ENCODE measurements at places on chromosomes 6 and 20.

- DNase-seq: no peak
Observed at GRCh38 chr6:130865793-130866192, 38.6 kb downstream of the SMLR1 start.

DNA sequence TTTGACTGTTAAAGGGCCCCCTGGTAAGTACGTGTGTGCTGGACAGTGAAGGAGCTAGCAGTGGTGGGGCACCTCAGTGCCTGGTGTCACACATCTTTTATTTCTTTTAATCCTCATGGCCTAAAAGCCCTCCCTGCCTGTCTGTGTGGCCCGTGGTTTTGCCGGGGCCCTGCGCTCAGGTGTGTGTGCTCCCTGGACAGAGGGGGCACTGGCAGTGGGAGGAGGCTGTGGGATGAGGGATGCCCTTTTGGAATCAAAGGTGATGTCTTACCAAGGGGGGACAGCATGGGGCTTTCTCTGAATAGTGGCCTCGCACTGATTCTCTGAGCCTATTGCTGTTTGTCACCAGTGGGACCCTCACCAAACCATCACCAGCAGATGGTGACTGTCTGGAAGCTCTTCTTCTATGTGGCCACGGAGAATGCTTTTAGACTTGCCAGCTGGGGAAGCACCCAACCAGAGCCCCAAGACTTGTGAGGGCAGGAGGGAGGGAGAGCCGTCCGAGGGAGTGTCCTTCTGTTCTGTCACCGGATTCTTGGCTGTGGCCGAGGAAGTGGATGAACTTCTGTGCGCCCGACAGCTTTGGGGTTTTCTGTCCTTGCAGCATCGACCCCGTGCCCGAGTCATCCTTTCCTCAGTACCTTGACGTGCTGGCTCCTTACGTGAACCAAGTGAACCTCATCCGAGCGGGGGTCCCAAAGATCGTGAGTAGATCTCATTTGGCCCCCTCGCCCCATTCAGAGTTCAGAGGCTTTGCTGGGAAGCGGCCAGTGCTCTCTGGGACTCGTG lies 18.1 kb downstream of the PNLDC1 start:
- no peak for DNase-seq

- no peak for DNase-seq
Observed at GRCh38 chr20:62782893-62783278, 13.4 kb upstream of the MRGBP start.

DNA sequence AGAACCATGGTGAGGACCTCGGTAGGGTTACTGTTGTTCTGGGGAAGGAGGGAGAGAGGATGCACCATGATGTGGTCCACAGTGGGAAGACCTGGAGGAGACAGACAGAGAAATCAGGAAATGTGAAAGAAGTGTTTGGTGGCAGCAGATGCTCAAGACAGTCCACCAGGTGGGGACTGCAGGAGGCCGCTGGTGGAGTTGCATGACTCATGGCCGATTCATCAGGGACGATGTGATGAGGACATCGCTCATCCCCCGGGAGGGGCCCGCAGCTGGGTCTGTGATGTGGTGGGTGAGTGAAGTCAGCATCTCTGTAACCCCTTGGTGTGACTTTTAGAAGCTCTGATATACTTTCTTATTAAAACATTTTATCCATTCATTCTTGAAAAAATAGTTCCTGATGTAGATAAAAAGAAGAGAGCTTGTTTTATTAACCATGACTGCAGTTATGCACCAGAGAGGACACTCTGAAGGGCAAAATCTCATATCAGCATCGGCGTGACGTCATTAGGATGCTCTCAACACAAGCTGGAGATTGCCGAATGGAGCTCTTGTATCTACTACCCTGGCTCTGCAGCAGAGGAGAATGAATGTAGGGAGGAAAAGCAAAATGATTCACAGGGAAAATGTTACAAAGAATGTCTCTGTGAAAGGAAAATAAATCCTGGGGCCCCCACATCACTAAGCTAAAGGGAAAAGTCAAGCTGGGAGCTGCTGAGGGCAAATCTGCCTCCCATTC lies 71.2 kb downstream of the RAMACL start:
- no peak for DNase-seq

DNA sequence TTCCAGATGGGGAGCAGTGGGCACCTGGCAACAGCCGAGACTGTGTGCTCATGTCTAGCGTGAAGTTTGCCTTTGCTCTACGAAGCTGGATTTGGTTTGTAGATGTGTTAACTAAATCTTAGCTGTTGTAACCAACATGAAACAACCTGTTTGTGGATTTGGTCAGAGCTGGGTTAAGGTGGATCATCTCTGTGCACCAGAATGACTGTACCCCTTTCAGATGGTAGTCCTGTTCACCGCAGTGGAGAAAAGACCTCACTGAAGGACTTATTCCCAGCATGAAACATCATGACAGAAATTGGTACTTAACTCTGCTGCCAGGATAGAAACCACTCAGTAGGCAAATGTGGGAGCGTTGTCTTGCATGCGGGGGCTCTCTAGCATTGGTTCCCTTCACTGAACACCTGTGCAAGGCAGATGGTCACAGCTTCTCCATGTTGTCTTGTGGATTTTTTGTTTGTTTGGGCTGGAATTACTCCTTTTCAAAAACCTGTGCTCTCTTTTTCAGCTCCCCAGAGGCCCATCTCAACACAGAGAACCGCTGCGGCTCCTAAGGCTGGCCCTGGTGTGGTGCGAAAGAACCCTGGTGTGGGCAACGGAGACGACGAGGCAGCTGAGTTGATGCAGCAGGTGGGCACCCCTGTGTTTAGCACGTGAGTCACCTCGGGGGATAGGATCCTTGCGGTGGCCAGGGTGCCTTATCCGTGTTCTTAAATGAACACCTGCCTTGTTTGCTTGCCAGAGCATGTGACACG lies 19.3 kb upstream of the EFCAB8 start:
- DNase-seq: no peak

DNA sequence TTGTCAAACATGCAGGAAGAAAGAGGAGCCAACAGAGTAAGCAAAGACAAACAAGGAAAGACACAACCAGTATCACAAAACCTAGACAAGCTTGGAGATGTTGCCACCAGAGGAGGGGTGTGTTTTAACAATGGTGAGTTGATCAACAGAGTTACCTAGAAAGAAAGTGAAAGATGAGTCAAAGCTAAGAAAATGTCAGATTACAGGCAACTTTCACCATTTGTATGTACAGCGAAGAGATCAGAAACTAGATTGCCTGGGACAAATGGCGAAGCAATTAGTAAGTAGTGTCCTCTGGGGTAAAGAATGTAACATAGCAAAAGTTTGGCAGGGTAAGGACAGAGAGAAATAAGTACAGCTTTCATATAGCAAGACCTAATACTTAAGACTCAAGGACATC lies 51.6 kb upstream of the POU3F2 start:
- DNase-seq: no peak

DNA sequence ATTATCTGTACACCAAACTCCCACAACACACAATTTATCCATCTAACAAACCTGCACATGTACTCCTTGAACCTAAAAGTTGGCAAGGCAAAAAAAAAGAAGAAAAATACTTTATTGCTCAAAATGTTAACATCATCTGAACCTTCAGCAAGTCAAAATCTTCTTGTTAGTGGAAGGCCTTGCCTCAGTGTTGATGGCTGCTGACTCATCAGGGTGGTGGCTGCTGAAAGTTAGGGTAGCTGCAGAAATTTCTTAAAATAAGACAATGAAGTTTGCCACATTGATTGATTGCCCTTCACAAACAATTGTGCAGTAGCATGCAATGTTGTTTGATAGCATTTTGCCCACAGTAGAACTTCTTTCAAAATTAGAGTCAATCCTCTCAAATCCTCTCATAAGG lies 2.7 kb upstream of the WFDC11 start:
- DNase-seq: no peak

- DNase-seq: no peak
Observed at GRCh38 chr20:2822073-2822472, 5.9 kb downstream of the TMEM239 start.

GRCh38 chr6:89290401-89291155 lies 24.5 kb downstream of the GABRR2 start:
- DNase-seq: no peak

GRCh38 chr6:136766274-136766673 lies 26.0 kb downstream of the MAP3K5 start:
- DNase-seq: no peak

- peak; percentile 24 for DNase-seq
Observed at GRCh38 chr6:41748542-41748941, 1.3 kb upstream of the PGC start.

DNA sequence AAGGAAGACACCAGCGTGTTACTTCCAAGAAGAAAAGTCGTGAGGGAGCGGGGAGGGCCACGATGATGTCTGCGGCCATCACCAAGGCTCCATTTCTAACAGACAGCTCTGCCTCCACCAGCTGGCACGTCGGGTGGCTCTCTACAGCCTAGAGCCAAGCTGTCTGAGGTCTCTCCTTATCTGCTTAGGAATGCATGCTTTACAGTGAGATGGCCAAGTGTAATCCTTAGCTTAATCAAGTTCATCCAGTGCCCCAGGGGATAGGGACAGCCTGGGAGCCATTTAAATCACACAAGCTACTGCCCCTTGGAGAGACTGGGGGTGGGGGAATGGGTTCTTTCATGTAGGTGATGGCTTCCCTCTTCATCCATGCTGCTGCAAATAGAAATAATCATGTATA lies 213.8 kb upstream of the CST7 start:
- DNase-seq: no peak

DNA sequence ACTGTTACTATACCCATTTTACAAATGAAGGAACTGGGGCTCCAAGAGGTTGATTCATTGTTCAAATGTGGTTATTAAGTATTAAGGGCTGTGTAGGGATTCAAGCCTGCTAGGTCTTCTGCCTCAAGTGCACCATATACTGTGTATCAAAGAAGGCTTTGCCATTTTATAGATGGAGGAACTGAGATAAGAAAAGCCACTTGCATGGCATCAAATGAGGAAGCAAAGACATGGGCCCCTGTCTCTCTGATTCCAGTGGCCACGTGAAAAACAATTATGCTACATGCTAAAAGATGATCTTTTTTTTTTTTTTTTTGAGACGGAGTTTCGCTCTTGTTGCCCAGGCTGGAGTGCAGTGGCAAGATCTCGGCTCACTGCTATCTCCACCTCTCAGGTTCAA lies 67.0 kb downstream of the TMEM200A start:
- no peak for DNase-seq

GRCh38 chr6:36050947-36051710 lies 23.5 kb downstream of the MAPK14 start:
- DNase-seq: no peak

- DNase-seq: no peak
Observed at GRCh38 chr6:13491538-13491937, 4.1 kb upstream of the GFOD1 start.

GRCh38 chr6:132058975-132059374 lies 107.8 kb upstream of the CCN2 start:
- no peak for DNase-seq

GRCh38 chr6:11484441-11484840 lies 53.1 kb upstream of the TMEM170B start:
- no peak for DNase-seq

GRCh38 chr6:106124437-106125430 lies 38.6 kb downstream of the PRDM1 start:
- no peak for DNase-seq

- DNase-seq: peak; percentile 44
Observed at GRCh38 chr20:63312690-63313348, 19.8 kb downstream of the COL20A1 start.

- no peak for DNase-seq
Observed at GRCh38 chr6:136532030-136532429, 18.2 kb downstream of the MAP7 start.

- DNase-seq: no peak
Observed at GRCh38 chr20:5786930-5787795, 37.0 kb downstream of the SHLD1 start.

DNA sequence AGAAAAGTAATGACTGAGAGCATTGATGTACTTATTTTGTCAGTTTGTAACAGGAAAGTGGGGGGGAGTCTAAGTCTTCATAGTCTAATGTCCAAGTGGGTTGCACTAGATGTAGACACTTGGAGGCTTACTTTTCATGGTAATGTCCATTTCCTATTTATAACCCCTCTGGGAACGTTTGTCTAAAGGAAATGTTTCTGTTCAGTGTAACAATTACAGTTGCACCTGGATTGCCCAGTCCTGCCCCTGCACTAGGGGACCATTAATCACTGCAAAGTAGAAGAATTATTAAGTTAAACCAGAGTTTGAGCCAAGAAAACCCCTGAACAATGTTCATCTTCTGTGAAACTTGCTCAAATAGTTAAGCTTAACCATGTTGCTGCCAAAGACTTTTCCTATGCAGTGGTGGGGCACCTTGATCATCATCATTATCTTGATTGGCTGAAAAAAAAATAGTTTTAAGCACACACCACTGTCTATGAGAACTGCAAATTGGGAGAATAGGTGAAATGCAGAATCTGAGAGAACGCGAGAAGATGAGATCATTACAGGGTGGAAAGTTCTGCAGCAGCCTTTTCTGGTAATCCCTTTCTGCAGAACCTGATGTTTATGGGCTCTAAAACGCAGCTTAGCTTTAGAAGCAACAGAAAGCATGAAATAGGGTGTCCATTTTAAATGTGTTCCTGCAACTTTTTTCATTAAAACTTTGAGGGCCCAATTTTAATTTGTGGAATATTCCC lies 106.0 kb downstream of the ZNF217 start:
- DNase-seq: no peak

DNA sequence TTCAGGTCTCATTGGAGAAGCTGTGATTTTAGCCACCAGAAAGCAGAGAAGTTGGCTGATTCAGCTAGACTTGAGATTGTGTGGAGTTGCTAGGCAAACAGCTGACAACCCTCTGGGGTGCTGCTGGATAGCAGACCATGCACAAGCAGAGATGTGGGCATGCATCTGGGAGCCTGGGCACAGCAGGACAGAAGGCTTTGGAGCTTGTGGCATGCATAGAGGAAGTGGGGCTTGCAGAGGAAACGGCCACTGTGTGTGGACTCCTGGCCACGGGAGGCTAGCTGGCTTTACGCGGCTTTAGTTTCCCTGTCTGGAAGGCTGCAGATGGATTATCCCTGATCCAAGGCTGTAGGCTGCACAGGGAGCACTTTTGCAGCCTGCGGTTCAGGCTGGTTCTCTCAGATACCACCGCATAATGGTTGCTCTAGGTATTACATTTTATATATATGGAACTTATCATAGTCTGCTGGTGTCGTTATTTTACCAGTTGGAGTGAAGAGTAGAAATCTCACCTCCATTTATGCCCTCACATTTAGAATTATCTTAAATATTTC lies 10.4 kb downstream of the ZNF831 start:
- DNase-seq: no peak

DNA sequence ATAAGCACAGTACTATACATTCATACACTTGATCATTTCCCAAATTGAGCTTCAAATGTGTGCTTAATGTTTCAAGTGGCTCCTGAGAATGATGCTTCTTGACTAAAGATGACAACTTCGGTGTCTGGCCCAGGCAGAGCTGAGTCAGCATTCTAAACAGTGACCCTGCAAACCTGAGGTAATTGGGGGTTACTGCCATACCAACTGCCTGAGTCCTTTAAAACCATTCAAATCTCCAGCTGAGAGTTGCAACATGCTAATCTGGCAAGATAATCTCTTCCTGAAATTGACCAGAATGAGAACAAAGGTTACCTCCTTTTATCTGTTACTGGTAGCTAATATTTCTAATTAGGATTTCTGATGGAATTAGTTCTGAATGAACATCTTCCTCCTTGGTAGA lies 8.2 kb downstream of the BACH2 start:
- DNase-seq: no peak

Measured in aorta (tissue), 5 donors.